H1 (cell line): ENCODE measurements at places on chromosomes 2 and 18.

GRCh38 chr18:63883617-63884016, 3.9 kb upstream of the SERPINB2 start:
- no peak for DNase-seq
- no peak overlapping the region for H3K4me3 ChIP-seq
- H3K36me3 ChIP-seq = no peaks in the 10 kb centered on the region

DNA sequence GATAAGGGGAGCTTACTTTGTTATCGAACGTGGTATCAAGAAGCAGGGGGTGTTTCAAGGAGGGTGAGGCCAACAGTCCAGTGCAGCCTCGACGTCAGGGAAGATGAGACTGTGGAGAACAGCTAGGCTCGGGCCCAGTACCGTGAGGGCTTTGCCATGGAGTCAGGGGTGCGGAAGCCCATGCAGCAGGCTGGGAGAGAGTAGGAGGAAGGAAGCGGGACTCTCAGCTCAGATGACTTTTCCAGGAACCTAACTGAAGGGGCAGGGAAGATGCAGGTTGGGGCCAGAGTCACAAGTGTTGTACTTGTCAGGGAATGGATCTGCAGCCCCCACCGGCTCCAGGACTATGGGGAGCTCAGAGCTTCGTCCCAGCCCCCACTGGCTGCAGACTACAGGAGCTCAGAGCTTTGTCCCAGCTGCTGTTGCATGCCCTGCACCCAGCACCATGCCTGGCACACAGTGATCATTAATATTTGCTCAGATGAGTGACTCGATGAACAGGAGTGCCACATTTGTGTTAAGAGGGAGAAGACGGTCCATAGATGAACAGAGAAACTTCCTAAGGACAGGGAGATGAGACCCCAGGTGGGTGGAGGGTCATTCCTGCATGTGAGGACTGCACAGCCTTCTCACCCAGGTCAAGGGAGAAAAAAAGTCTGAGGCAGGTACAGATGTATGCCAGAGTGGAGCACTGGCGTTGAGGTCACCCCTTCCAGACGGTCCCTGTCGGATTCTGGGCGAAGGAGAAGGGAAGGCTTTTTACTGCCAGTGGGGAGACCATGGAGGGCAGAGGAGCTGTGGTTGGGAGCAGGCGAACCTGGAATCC, 36.4 kb downstream of the PTGR3 start:
- DNase-seq = no peak
- H3K27ac ChIP-seq = no peak overlapping the region; the same call in 1 of the 2 replicates
- no peaks in the 10 kb centered on the region for H3K27me3 ChIP-seq
- no peaks in the 10 kb centered on the region for H3K4me1 ChIP-seq

- H3K4me1 ChIP-seq = peaks cover 1% of the 10 kb centered on the region
- no peaks in the 10 kb centered on the region for H3K36me3 ChIP-seq
- no peak overlapping the region for H3K4me3 ChIP-seq
- no peak for DNase-seq
Measured at GRCh38 chr18:37249895-37250618, 315.5 kb downstream of the CELF4 start.

GRCh38 chr2:25821225-25822056, 56.8 kb downstream of the ASXL2 start:
- DNase-seq = no peak
- no peaks in the 10 kb centered on the region for H3K36me3 ChIP-seq
- no peaks in the 10 kb centered on the region; the same call in 1 of the 2 replicates for H3K4me1 ChIP-seq
- H3K4me3 ChIP-seq = no peak overlapping the region
- no peak overlapping the region for H3K27ac ChIP-seq

- H3K27me3 ChIP-seq = no peaks in the 10 kb centered on the region
- no peak overlapping the region for H3K27ac ChIP-seq
- no peak overlapping the region for H3K4me3 ChIP-seq
- DNase-seq = peak; percentile 16
- H3K36me3 ChIP-seq = no peaks in the 10 kb centered on the region
Measured at GRCh38 chr2:19883971-19884720, 17.6 kb downstream of the TTC32 start.

- no peak for DNase-seq
- H3K4me1 ChIP-seq = no peaks in the 10 kb centered on the region
- no peak overlapping the region for H3K4me3 ChIP-seq
- no peak overlapping the region for H3K27ac ChIP-seq
- H3K36me3 ChIP-seq = no peaks in the 10 kb centered on the region
Measured at GRCh38 chr2:122451040-122451439, 695.6 kb downstream of the TSN start.

GRCh38 chr18:11570769-11571412, 38.5 kb upstream of the SLC35G4 start:
- H3K4me3 ChIP-seq = no peak overlapping the region
- no peaks in the 10 kb centered on the region for H3K27me3 ChIP-seq
- no peaks in the 10 kb centered on the region for H3K4me1 ChIP-seq
- no peaks in the 10 kb centered on the region for H3K36me3 ChIP-seq
